Effector CD4-positive, alpha-beta T cell (primary cell): ENCODE measurements at places on chromosomes 7 and 10.

- no peak for DNase-seq
Observed at GRCh38 chr10:11091517-11092102, 73.9 kb downstream of the CELF2 start.

GRCh38 chr10:93198401-93199131 lies 124.9 kb downstream of the CYP26A1 start:
- no peak for DNase-seq

DNA sequence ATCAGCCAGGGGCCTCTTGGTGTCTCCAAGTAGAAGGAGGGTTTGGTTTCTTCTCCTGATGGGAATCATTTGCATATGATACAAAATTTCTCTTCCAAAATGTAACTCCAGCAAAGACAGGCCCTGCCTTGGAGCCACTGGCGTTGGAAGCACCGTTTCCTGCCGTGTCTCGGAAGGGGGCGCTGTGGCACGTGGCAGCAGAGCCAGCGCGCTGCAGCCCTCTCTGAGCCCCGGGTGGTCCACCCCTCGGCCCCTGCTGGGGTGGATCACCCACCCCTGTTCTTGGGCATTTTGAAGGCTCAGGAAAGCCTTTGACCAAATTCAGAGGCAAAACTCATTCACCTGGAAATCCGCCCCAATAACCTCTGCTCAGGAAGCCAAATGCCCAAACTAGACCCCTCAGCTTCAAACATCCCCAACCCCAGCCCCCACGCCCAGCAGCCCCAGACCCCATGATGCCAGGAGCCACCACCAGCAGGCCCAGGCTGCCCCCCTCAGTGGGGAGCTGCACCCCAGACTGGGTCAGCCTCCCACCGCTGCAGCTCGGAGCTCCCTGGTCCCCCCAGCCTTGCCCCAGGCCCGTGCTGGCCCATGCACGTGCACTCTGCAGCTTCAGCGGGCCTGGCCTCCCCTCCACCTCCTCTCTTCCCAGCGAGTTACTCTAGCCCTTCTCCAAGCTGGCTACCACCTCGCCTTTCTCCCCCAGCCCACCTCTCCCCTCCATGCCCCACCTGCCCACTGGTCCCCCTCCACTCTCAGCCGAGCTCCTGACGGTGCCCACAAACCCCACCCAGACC lies 29.5 kb upstream of the ELFN1 start:
- DNase-seq = no peak

DNA sequence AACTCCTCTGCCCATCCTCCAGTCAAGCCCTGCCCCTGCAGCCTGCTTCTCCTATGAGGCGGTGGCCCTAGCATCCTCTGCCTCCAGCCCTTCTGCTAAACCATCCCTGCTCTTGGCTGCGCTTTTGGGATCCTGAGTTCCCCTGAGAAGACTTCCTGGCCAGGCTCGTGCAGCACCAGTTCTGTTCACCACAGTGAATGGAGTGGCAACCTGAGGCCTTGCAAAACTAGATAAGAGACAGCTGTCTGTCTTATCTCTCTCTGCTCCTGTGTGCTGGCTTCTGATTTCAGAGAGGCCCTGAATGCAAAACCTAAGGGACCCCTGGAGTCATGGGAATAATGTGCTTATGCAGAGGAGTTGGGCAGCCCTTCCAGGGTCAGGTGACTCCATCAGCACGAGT lies 119.2 kb downstream of the TMEM178B start:
- DNase-seq = no peak

GRCh38 chr10:88901984-88902789 lies 22.1 kb downstream of the STAMBPL1 start:
- DNase-seq = no peak

DNA sequence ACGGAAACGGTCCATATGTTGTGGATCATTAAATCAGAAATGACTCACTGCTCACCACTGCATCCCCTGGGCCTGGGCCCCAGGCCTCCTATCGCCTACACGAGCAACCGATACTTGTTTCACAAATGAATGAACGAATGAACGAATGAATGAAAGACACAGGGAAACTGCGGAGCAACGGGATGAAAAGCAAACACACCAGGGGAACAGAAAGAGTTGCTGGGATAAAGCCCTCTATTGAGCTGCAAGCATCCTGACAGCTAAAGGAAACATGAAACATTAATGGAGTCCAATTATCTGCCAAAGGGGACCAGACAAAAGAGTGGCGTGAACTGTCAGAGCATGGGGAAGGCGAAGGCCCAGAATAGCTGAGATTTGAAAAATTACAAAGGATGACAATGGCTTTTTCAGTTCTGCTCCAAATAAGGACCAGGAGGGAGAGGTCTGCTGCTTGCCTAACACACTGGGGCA lies 92.1 kb downstream of the GRB10 start:
- no peak for DNase-seq

DNA sequence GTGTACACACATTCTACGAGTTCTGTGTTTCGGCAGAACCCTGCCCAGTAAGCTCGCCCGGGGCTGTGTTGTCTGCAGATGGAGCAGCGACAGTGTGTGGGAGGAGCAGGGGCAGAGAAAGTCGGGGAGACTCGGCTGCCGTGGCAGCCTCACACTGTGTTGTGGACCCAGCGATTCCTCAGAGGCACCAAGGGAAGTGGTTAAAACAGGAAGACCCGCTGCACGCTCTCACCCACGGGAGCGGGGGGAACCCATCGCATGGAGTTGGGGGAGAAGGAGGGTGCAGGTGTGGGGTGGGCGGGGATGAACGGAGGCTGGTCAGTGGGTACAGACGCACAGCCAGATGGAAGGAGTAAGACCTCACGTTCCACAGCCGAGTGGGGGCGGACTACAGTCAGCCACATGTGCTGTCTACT lies 250.2 kb downstream of the ELFN1 start:
- peak; percentile 18 for DNase-seq

DNA sequence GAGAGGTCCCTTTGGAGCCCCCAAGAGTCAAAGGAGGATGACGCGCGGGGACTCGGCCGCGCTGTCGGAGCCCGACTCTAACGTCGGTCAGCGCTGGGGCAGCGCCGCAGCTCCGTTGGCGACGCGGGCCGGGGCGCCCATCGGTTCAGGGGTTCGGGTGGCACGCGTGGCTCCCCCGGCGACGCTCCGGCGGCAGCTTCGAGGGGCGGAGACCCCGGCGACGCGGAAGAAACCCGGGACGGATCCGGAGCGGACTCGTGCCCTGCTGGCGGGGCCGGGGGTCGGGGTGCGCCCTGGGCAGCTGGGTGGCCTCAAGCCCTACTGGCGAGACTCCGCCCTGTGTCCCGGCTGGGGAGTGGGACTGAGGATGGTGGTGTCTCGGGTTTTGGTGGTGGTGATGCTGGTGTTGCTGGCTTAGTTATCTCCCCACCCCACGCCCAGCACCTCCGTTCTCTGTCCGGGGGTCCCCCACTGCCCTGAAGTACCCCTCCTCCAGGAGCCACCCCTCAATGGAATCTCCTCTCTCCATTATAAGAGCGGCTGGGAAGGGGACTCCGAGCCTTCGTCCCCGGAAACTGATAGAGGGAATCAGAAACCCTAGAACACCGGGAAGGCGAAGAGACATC lies at the start of gene NAT16:
Gene NAT16, minus strand, starts transcription at position 164 of the 626 bp plus-strand sequence. CDS start 5,486 bp downstream, outside the sequence.
- no peak for DNase-seq

- no peak for DNase-seq
Observed at GRCh38 chr10:45386657-45387056, 12.6 kb downstream of the ALOX5 start.
